CD4-positive, alpha-beta T cell treated with Interleukin-2 at 100 ng/mL for 4 hours (primary cell): ENCODE measurements at places on chromosomes 12 and 14.

DNA sequence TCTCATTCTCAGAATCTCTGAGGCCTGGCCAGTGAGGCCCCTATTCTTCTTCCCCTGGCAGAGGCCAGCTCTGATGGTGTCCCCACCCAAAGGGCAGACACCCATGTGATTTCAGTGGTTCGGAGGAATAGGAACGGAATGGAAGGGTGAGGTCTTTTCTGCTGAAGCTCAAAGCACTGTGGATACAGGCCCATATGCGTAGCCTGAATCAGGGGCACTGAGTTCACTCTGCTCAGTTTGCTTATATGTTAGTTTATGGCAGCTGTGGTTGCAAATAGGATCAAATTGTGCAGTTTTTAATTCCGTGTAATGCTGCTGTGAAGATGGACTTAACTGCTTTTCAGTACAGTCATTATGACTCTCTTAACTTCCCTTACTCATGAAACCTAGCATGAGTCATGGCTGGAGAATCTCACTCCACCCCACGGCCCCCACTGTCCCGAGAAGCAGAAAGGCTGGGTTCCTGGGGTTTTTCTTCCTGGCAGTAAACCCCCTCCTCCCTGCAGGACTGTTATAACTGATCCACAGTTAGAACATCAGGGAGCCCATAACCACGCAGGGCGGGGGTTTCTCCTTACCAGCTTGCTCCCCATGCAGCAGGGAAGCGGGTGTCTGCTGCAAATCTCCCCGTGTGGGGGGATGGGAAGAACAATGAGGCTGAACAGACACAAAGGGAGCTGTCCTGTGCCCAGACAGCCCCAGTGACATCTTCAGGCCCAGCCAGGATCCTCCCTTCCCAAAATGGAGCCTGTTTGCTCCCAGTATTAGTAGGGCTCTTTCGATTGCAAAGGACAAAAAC, 122.7 kb downstream of the SLC38A6 start:
- no peak for DNase-seq

DNA sequence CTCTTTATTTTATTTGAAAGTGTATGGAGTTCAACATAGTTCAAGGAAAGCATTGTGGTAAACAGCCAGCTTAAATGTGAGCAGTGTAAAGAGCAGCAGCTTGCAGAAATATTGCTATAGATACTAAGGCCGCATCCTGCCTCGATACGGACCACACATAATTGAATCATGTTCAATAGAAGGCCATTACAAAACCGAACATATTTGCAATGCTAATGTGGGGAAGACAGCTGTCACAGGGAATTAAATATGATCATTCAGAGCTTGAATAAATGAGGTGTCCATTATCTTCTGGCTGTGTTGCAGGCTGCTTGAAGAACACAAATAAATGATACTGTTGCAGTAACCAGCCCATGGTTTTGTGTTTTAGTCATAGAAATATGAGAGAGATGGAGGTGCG, 173.2 kb downstream of the BRMS1L start:
- DNase-seq, result no peak

DNA sequence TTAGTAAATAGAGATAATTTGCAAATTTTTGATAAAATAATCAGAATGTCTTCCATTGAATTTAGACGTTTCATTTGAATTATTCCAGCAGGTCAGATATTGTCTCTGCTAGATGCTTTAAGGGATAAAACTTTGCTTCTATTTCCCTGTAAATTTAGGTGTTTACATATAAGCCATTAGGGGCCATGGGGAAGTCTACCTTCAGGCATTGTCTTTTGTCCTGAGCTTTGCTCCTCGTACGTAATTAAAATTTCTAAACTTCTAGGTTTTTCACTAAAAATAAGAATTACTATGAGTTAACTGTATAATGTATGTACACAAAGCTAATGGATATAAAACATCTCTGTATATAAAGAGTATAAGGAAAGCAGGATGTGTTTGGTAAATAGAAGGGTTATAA, 24.1 kb upstream of the CD69 start:
- DNase-seq, result no peak

GRCh38 chr12:132724506-132725241, 14.0 kb downstream of the PGAM5 start:
- DNase-seq, result no peak

GRCh38 chr12:64010069-64010686, 165.7 kb downstream of the SRGAP1 start:
- no peak for DNase-seq

GRCh38 chr12:124913474-124914391, 717 bp downstream of the UBC start:
- DNase-seq, result peak; percentile 94

- DNase-seq, result no peak
These were observed 78.1 kb downstream of the PELI2 start for GRCh38 chr14:56196274-56196673.

DNA sequence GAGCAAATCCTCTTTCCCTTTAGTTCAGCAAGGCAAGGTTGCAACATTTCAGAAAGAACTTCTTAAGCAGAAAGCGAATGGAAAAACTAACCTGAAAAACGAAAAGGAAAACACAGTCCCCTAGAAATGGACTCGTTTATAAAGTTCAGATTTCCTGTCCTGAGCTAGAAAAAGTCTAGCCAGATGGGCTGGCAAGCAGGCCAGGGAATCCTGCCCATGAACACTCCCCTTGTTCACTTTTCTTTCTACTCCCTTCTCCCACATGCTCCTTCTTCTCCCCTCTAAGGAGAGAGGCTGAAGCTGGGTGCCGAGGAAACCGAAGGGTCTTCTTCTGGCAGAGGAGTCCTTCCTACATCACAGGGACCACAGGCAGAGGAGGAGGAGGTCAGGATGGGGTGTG, 27.1 kb downstream of the LTBP2 start:
- DNase-seq, result no peak

DNA sequence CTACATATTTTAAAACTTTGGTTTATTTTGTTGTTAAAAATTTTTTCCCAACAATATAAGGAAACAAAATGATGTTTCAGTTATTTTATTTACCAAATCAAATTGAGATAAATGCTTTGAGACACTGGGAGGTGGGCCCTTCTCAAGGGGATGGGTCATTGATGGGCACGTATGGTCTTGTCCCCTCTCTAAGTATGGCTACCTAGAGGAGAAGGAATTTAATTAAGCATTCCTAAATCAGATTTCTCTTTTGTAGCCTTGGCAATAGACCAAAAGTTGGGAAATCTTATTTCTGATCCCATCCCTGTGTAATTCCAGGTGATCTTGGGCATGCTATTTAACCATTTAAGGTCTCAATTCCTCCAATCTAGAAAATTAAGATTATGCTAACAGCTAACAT, 79.0 kb downstream of the SCN8A start:
- no peak for DNase-seq

GRCh38 chr12:84973026-84973425, 60.4 kb upstream of the SLC6A15 start:
- no peak for DNase-seq

DNA sequence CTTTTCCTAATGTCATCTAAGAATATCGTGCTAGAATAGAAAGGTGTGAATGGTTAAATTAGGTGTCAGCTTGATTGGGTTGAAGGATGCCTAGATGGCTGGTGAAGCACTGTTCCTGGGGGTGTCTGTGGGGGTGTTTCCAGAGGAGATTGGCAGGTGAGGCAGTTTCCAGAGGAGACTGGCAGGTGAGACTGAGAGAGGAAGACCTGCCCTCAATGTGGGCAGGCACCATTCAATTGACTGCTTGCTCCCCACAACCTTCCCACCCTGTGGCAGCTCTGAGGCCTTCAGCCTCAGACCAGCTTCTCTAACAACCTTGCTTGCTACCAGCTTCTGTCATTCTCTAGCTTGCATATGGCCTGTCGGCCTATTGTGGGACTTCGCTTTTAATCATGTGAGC, 9.2 kb downstream of the RNASE9 start:
- DNase-seq, result no peak

GRCh38 chr12:121838126-121838525, 20.5 kb downstream of the HPD start:
- DNase-seq, result no peak

DNA sequence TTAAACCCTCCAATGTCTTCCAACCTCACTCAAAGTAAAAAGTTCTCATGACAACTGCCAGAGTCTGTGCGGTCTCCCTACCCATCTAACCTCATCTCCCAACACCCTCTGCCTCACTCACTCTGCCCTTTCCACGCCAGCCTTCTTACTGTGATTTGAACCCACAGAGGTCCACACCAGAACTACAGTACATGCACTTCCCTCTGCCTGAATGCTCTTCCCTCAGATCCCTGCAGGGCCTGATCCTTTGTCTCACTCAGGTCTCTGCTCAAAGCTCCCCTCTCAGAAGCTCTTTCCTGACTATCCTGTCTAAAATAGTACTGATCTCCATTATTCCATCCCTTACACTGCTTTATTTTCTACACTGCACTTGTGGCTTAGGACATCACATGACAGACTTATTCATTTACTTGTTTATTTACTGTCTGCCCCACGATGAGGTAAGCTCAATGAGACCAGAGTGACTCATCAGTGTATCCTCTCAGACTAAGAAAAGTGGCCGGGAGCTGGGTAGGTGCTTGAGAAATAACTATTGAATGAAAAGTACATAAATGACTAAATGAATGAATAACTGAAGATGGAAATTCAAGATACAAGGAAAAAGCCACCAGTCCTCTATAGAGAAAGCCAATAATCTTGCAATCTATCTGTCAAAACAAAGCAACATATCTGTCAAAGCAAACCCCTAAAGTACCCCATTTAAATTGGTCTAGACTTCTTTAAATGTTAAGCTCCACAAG, 17.1 kb downstream of the POMT2 start:
- peak; percentile 31 for DNase-seq

DNA sequence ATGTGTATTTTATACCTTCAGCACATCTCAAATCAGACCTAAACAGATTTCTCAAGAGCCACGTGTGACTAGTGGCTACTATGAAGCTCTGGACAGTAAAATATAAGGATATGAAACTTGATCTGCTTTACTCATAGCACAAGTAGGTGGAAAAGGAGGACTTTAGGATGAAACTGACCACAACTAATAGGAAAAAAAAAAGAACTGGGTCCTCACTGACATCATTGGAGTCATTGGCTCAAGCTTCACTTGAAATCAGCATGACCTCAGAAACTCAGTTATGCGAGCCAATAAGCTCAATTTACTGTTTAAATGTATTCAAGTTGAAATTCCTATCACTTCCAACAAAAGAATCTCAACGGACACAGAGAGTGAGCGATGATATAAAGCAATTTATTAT, 34.1 kb upstream of the CIT start:
- DNase-seq, result no peak

DNA sequence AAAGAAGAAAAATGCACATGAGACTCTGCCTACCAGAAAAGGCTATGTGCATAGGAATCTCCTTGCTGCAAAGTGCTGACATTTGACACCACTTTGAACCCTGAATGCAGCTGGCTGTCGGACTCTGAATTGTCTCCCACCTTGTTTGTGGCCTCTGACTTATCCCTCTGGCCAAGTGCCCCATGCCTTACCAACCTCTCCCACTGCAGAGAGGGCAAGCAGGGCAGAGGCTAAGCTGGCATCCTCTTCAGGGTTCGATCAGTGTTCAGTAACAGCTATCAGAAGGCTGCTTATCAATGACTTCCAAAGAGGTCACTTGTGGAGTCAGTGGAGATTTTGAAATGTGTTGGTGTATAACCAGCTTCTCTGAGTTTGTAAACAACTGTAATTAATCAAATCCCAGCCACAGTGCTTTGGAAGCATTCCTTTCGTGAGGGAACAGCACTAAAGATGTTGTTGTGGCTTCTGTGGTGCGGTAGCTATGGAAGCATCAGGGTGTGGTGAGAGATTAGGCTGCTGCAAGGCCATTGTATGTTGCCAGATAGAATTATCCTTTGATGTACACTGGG, 22.6 kb upstream of the BMP4 start:
- DNase-seq, result no peak

GRCh38 chr12:132954471-132955048, 1.5 kb downstream of the ZNF605 start:
- no peak for DNase-seq

DNA sequence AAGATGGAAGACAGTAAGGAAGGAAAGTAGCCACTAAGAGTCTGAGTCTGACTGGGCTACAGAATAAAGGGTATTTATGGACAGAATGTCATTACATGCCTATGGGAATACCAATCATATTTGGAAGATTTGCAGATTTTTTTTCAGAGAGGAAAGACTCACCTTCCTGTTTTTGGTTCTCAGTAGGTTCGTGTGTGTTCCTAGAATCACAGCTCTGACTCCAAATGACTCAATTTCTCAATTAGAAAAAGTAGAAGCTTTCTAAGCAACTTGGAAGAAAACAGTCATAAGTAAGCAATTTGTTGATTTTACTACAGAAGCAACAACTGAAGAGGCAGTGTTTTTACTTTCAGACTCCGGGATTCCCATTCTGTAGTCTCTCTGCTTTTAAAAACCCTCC, 15.4 kb upstream of the PAPLN start:
- DNase-seq, result no peak

GRCh38 chr14:102377696-102378095, 15.0 kb downstream of the TECPR2 start:
- no peak for DNase-seq

GRCh38 chr12:89991807-89992590, 283.4 kb upstream of the ATP2B1 start:
- no peak for DNase-seq

DNA sequence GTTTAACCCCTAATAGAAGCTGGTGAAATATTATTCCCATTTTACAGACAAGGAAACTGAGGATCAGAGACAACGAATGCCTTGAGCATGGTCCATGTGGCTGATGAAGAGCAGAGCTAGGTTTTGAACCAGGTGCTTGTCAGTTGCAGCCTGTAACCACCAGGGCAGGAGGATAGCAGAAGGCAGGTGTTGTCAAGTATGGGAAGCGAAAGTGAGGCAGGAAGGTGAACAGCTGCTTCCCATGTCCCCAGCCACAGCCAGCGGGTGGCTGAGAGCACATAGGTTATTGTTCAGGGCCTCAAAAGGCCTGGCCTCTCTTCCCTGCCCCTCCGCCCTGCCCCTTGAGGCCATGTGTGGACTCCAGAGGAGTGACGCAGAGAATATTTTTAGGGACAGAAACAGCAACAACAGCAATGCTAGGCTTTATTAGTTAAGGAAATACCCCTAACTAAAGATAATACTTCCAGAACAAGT, 39.6 kb downstream of the IQSEC3 start:
- no peak for DNase-seq

- no peak for DNase-seq
These were observed 38.7 kb downstream of the TUNAR start for GRCh38 chr14:95915330-95915729.

GRCh38 chr14:72856530-72857266, 37.2 kb downstream of the DPF3 start:
- no peak for DNase-seq

DNA sequence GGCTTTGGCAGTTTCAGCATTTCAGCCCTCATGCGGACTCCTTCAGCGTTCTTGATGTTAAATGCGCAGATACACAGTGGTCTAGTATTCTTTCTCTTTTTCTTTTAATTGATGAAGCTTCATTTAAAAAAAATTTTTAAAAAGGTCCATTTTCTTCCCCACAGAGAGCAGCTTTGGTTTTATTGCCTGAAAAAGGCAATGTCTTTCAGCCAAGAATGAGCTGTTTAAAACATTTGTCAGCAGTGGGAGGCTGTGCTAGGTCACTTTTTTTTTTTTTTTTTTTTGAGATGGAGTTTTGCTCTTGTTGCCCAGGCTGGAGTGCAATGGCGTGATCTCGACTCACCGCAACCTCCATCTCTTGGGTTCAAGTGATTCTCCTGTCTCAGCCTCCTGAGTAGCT, 13.5 kb downstream of the KMT5A start:
- DNase-seq, result no peak
